K562 (cell line): ENCODE measurements at places on chromosomes 2 and 18. TPM values are rescaled to one million over a fixed set of nuclear protein-coding genes. Genes with fewer than 3 reads are reported as not detected.

CYP1B1 gene
- 0.07 and 0.13 TPM in 2 replicates for total RNA-seq

MSH6 gene
- 142 and 146 TPM in 2 replicates for total RNA-seq

NFATC1 gene
- total RNA-seq = 13.7 and 16.4 TPM in 2 replicates

AGXT gene
- 0.18 TPM in 2 replicates for total RNA-seq

CCDC68 gene
- total RNA-seq = 0.74 and 1.3 TPM in 2 replicates

AQP12B gene
- not detected in 2 replicates for total RNA-seq

PLGLB1 gene
- 0.27 TPM in 1 of 2 replicates, not detected in the other for total RNA-seq

CHRNG gene
- not detected in 2 replicates for total RNA-seq

SERPINB3 gene
- not detected in 2 replicates for total RNA-seq
